ENCODE measurements at places on chromosomes 1 and 21.
A peak's percentile ranks its signal among the peaks of the same experiment; 100 is the strongest.

DNA sequence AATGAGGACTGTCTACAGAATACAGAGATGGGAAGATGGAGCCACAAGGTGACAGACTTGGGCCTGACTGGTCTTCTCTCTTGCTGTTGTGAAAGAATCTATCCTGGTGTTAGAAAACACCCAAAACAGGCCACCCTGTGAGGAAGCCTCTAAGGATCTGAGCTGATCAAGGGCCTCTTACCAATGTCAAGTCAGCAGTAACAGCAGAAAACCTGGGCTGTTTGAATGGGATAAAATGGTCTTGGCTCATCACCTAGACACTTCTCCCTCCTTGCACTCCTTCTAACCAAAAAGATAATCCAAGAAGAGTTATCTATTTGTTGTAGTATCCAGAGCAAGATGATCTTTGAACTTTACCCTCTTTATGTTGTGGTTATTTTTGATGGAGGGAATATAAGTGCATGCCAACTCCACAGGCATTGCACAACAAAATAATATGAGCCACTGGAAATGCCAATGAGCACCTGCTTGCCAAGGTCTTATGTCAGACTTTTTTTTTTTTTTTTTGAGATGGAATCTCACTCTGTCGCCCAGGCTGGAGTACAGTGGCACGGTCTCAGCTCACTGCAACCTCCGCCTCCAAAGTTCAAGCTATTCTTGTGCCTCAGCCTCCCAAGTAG is 32.8 kb upstream of the ZNF281 start:
- DNase-seq = no peak

DNA sequence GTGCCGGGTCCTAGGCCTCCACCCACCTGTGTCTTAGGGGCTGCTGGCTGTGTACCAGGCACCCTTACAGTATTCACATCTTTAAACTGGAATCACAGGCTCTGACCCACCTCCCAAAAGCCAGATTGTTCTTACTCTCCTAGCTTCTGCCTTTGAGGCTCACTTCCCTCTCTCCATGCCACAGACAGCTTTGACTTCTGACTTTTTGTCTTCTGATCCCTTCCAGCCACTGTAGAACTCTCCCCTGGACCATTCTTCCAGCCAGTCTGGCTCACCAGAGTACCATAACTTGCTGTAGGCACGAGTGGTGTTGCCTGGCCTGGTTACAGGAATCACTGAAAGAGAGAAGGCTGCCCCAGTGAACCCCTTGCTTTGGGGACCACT is 58.1 kb upstream of the STUM start:
- DNase-seq = no peak

- no peak for DNase-seq
Observed at GRCh38 chr1:15870421-15870820, 22.9 kb downstream of the SPEN start.

DNA sequence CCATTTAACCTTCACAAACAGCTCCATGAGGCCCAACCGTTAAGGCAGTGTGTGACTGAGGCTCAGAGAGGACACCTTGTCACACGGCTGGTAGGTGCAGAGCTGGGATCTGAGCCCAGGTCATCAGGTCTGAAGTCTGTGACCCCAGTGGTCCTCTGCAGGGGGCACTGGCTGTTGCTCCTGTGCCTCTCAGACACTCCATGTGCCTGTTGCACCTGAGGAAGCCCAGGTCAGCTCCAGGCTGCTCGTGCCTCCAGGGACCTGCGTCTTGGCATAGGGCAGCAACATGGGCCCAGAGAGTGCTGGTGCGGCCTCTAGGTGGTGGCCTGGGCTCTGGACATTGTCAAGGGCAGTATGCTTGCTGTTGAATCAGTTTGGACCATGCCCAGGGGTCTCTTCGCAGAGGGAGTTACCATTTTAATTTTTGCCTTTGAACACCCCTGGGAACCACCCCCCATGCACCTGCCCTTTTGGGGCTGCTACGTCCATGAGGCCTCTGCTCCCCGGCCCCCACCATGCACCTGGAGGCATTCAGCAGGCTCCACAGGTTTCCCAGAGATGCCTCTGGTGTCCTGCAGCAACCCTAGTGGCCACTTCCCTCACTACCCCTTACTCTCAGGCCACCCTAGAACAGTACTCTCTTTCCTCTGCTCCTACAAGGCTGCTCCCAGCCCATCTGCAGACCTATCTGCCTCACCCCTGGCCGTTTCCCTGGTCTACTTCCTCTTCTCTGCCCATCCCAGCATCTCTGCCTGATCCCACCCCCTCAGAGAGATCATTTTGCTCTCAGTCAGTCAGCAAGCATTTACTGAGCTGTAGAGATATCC is 25.2 kb upstream of the EPS8L3 start:
- no peak for DNase-seq

- DNase-seq = peak; percentile 27
Observed at GRCh38 chr1:70142075-70142474, 63.3 kb downstream of the LRRC40 start.

- peak; percentile 83 for DNase-seq
Observed at GRCh38 chr21:43824333-43825241, 35.2 kb downstream of the RRP1 start.

- peak; percentile 67 for DNase-seq
Observed at GRCh38 chr1:154955039-154955717, 721 bp downstream of the PBXIP1 start.

DNA sequence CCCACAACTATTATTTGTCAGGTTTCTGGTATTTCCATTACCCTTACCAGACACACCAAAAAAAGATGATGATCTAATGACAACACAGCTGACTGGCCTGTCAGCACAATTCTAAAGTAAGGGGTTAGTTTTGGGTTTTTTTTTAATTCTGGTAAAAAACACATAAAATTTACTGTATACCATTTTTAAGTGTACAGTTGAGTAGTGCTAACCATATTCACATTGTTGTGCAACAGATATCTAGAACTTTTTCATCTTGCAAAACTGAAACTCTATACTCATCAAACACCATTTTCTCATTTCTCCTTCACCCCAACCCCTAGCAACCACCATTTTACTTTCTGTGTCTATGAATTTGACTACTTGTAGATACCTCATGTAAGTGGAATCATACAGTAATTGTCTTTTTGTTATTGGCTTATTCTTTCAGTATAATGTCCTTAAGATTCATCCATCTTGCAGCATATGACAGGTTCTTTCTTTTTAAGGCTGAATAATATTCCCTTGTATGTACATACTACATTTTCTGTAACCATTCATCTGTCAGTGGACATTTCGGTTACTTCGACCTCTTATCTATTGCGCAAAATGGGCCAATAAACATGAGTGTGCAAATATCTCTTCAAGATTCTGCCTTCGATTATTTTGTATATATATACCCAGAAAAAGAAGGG is 29.8 kb downstream of the ARNT start:
- DNase-seq = no peak

DNA sequence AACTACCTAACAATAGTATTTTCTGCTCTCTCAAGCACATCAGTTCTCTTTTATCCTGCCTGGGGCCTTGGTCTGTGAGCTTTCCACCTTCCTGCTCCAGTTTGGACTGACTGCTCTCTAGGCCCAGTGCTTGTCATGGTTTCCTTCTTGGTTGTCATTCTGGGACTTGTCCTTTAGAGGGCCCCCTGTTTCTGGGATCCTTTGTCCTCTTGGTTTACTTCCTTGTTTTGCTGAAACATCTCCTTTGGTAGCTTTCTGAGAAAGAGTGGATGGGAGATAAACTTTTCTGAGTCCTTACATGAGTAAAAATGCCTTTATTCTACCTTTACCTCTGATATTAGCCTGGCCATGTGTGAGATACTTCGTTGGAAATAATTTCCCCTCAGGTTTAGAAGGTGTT is 4.7 kb downstream of the SLC1A7 start:
- no peak for DNase-seq

- peak; percentile 19 for DNase-seq
Observed at GRCh38 chr1:214791961-214792360, 189.0 kb downstream of the CENPF start.

DNA sequence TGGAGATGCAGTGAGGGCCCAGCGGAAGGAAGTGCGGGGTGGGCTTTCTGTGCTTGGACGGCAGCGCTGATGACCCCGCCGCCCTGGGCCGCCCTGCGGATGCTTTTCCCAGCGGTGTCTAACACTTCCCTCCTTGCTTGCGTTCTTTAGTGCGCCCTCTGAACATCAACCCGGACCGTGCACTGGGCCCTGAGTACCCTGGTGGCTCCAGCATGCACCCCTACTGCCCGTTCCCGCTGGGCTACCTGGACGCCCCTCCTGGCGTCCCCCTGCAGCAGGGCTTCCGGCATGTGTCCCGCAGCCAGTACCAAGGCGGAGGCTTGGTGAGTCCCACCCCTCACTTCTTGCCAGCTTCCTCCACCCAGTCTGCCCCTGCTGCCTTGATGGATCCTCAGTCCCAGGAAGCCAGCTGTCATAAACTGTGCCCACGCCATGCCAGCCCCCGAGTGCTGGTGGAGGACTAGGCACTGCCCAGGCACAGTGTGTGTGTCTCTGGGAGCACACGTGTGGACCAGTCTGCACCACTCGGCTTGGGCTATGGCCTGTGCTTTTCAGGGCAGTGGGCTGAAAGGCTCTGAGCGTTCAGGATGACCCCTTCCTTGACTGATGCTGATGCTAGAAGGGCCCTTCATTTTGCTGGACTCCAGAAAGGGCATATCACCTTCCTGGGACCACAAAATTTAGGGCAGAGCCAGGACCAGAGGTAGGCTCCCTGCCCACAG is 2.3 kb downstream of the DMRTB1 start:
- no peak for DNase-seq

GRCh38 chr21:41610042-41610839 is 102.3 kb upstream of the TMPRSS2 start:
- peak; percentile 46 for DNase-seq

GRCh38 chr1:32706491-32706890 is 3.9 kb upstream of the SYNC start:
- DNase-seq = peak; percentile 1

GRCh38 chr1:49527606-49528305 is 496.0 kb downstream of the AGBL4 start:
- no peak for DNase-seq

- DNase-seq = no peak
Observed at GRCh38 chr1:212225416-212225815, 59.8 kb upstream of the PPP2R5A start.

GRCh38 chr1:19775317-19775716 is 24.4 kb downstream of the TMCO4 start:
- no peak for DNase-seq

GRCh38 chr1:32331549-32331948 is 4.5 kb downstream of the MARCKSL1 start:
- DNase-seq = no peak

DNA sequence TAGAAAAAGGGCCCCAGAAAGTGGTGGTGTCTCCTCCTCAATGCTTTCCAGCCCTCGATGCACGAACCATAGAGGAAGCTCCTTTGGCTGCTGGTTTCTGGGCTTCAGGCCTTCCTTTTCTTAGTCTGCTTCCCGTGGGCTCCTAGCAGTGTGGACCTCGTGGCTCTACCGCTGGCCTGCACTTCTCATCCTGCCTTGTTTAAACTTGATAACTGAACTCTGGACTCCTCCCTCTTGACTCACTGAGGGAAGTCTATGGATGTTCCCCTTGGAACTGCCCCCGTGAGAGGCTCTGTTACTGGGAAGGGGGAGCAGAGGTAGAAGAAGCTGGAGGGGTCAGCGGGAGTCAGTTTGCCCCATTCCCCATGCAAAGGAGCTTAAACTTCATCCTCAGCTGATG is 75.3 kb upstream of the WDR26 start:
- DNase-seq = no peak

- DNase-seq = peak; percentile 70
Observed at GRCh38 chr1:91894036-91894761, 8.2 kb upstream of the TGFBR3 start.

DNA sequence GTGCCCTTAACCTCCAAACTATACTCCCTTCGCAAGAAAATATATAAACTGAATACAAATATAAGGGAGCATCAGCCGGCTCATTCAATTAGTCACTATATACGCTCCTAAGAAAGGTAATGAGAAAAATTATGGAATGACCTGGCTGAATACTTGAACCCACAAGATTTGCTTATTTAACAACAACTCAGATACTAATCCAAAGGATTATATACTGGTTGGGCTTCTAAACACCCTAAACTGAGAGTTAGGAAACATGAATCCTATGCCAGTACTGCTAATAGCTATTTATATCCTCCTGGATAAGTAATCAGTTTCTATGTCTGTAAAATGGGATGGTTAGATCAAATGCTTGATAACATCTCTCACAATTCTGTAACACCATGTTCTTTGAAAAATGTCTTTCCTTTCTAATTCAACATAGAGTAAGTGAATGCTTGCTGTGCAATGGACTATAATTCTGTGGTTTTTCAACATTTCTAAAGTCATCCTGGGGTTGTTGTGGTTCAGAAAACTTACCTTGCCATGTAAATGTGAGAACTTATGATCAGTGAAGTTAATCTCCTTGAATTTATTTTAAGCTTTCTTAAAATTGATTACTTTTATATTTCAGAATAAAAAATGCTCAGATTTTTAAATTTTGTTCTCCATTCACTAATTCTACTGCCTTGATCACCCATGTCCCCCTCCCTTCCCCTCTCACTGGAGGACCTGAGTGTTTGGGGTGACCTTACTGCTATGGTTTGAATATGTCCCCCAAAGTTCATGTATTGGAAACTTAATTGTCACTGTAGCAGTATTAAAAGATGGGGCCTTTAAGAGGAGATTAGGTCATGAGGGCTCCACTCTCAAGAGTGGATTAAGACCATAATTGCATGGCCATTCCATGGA is 14.5 kb downstream of the DUSP10 start:
- DNase-seq = no peak

DNA sequence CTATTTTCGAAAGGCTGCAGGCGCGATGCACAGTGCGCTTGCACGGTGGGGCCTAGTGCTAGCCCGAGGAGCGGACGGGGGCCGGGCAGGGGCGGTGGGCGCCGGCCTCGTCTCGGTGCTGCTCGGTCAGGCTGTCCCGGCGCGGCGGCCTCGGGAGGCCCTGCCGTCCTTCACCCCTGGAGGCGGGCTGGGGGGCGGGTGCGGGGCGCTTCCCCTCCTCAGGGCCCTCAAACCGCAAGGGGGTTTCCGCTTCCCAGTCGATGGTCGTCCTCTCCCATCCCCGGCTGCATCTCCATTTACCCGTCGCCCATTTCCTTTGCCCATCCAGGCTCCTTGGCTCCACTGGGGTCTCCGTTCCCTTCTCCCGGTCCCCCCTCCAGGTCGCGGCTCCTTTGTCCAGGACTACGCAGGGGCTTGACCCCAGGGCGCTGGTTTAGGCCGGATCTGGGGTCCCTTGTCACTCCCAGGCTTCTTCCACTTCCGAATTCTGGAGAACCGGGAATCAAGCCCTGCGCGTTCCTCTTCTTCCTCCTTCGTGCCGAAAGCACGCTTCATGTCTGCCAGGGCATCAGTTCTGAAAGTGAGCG is 196.3 kb upstream of the LMO4 start:
- no peak for DNase-seq

- peak; percentile 26 for DNase-seq
Observed at GRCh38 chr1:34829250-34829649, 30.3 kb downstream of the SMIM12 start.
